ENCODE measurements at places on chromosomes 4 and X. TPM values are rescaled to one million over a fixed set of nuclear protein-coding genes. Genes with fewer than 3 reads are reported as not detected.
A peak's percentile ranks its signal among the peaks of the same experiment; 100 is the strongest.

- H3K36me3 ChIP-seq: no peaks in the 10 kb centered on the region
- peak overlapping the region; percentile 44 for H3K4me3 ChIP-seq
- peak overlapping the region; percentile 70 for H3K27ac ChIP-seq
- H3K27me3 ChIP-seq: no peaks in the 10 kb centered on the region
Measured at GRCh38 chrX:97563531-97564133, 679.9 kb downstream of the RPA4 start.

- H3K4me1 ChIP-seq: peaks cover 55% of the 10 kb centered on the region
- peak overlapping the region; percentile 99 for H3K27ac ChIP-seq
- H3K36me3 ChIP-seq: peaks cover 16% of the 10 kb centered on the region
Measured at GRCh38 chrX:132216806-132217202, 2.4 kb downstream of the RAP2C start.

DNA sequence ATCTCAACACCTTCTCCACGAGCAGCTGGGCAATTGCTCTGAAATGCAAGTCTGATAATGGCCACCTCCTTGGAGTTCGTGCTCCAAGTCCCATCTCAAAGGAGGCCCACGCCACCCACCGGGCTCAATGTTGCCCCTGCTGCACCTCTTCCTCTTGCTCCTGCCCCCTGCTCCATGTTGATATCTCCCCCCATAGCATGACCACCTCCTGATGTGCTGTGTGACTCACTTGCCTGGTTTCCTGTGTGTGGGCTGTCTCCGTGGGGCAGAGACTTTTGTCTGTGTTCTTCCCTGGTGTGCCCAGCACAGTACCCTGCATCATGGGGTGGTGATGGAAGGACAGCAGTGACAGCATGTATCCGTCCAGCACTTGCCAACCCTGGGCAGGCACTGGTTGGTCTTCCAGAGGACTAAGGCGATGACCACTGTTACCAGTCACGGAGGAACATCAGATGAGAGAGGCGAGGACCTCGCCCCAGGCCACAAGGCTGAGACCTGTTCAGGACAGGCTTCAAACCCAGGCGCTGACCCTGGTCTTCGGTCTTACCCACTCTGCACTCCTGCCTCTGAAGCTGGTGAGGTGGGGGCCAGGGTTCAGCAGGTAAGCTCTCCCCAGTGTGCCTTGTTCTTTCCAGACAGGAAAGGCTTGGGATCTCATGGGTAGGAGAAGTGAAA, 104.6 kb upstream of the LRPAP1 start:
- no peak for DNase-seq
- no peak overlapping the region for H3K27ac ChIP-seq
- no peaks in the 10 kb centered on the region for H3K4me1 ChIP-seq
- no peak overlapping the region for H3K4me3 ChIP-seq
- no peaks in the 10 kb centered on the region for H3K36me3 ChIP-seq

Gene FAM9B
- not detected for total RNA-seq

Gene ENPEP
- total RNA-seq: 11.9 TPM

Gene STK32B
- total RNA-seq: 0.69 TPM

Gene VCX3B
- total RNA-seq: not detected

- H3K36me3 ChIP-seq: no peaks in the 10 kb centered on the region
- no peaks in the 10 kb centered on the region for H3K27me3 ChIP-seq
- DNase-seq: no peak
Measured at GRCh38 chrX:107701493-107702121, 73.3 kb downstream of the PRPS1 start.

- H3K27me3 ChIP-seq: no peaks in the 10 kb centered on the region
- H3K36me3 ChIP-seq: peaks cover 25% of the 10 kb centered on the region
- DNase-seq: no peak
- H3K4me1 ChIP-seq: peaks cover 27% of the 10 kb centered on the region
- peak overlapping the region; percentile 82 for H3K27ac ChIP-seq
Measured at GRCh38 chr4:1246901-1247863, 1.7 kb downstream of the CTBP1 start.

All from mesothelial cell of epicardium (in vitro differentiated cells).